ENCODE measurements at places on chromosomes 4 and X.

DNA sequence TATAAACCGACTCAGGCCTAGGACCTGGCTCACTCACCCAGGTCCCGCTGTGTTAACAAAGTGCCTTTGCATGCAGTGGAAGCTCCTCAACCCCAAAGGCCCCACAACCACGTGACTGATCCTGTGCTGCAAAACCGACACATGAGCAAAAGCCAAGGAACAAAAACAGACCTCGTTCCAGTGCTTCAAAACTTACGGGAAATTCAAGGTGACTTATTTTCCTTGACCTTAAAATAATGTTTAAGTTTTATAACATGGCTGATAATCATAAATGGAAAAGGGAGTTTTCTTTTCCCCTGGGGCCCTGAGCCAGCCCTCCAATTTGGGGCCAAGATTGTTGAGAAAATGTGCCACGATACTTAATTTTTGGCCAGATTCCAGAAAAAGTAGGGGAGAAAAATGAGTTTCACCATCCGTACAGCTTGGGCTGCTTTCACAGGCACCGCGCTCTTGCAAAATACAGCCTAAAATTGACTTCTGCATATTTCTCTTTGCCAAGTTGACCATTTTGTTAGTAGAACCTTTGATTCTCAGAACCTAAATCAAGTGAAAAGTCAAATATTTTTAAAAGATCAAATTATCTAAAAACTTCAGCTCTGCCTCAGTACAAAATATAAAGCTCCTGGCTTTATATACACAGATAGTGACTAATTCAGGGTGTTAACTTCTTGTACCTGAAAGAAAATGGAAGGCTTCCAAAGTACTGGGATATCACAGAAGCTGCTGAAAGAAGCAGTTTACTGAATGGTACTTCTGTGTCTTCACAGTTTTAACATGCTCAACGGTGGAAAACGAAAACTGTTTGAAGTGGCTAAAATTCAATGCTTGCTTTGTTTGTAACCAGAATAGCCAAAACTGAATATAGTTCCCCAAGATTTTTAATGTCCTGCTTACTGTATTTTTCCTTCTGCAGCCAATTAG is 93.8 kb downstream of the APBB2 start:
- DNase-seq: no peak

- no peak for DNase-seq
Observed at GRCh38 chr4:11598591-11598990, 169.9 kb upstream of the HS3ST1 start.

DNA sequence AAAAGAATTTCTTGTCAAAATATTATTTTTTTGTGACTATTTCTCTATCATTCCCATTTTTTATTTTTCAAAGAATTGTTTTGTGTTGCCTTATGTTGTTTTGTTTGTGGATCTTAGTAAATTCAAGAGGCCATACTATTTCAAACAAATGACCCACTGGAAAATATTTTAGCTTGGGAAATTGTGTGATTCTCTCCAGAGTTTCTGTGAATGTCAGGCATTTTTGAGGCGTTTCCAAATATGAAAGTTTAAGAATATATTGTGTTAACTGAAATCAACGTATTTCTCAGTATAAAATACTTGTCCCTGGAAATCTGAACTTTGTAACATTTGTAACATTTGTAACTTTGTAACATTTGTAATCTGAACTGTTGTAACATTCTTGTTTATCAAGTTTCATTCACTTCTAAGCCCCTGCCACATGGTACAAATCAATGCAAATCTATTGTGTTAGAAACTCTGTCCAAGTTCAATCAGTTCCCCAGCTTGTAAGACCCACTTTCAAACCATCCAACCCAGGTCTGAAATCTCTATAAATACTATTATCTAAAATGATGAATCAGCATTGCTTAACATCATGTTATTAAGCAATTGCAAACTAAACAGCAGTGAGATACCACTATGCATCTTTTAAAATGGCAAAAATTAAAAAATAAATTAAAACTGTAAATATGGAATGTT is 465.4 kb upstream of the GRID2 start:
- no peak for DNase-seq

GRCh38 chr4:185196437-185196836 is 7.4 kb downstream of the CFAP97 start:
- no peak for DNase-seq

DNA sequence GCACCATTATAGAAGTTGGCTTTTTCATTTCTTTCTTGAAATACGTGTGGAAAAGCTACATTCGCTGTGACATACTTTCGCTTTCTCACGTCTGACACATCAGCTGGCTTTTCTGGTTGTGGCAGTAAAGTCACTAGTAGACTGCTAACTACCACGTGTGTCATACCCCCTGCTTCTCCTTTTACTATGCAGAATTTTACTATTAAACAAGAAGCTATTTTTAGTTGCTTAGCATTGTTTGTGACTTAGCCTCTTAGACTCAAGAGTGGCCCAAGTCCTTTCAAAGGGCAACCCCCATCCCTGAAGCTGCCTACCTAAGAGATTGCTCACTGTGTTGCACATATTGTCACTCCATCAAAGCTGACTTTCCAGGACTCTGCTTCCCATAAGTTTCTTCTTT is 2.1 kb upstream of the IL2 start:
- DNase-seq: peak; percentile 56

- DNase-seq: no peak
Observed at GRCh38 chr4:95580226-95580625, 31.5 kb upstream of the UNC5C start.
